ENCODE measurements at places on chromosomes 7 and 10. TPM values are rescaled to one million over a fixed set of nuclear protein-coding genes. Genes with fewer than 3 reads are reported as not detected.

GRCh38 chr10:25694206-25694933 lies 239.7 kb upstream of the MYO3A start:
- no peak for DNase-seq

DNA sequence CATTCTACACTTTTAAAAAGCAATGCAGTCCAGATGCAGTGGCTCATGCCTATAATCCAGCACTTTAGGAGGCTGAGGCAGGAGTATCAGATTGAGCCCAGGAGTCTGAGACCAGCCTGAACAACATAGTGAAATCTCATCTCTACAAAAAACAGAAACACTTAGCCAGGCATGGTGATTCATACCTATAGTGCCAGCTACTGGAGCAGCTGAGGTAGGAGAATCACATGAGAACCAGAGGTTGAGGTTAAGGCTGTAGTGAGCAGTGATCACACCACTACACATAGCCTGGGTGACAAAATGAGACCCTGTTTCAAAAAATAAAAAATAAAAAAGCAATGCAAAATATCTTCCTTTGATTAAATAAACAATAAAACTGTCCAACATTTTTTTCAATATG lies 205.2 kb downstream of the GRM8 start:
- no peak for DNase-seq

- DNase-seq = no peak
Observed at GRCh38 chr7:143490717-143491306, 13.1 kb downstream of the TAS2R41 start.

The NUTM2E gene
- polyA plus RNA-seq = 0.87 TPM

GRCh38 chr7:147833557-147833956 lies 757.0 kb upstream of the C7orf33 start:
- DNase-seq = no peak

GRCh38 chr7:107969856-107970255 lies 33.1 kb downstream of the LAMB1 start:
- DNase-seq = no peak

GRCh38 chr7:107811934-107812333 lies 8.9 kb upstream of the SLC26A3 start:
- DNase-seq = no peak

GRCh38 chr7:155753446-155753965 lies 58.8 kb downstream of the SHH start:
- no peak for DNase-seq

Data from muscle of arm (tissue), 14 donors.